Regular cardiac myocyte (primary cell): ENCODE measurements at places on chromosomes 5 and 9. TPM values are rescaled to one million over a fixed set of nuclear protein-coding genes. Genes with fewer than 3 reads are reported as not detected.

TRIM36 gene
- total RNA-seq: 0.38 and 0.56 TPM in 2 replicates

LRRC19 gene
- not detected in 2 replicates for total RNA-seq

EFNA5 gene
- total RNA-seq: 1.4 and 2.5 TPM in 2 replicates

KCNMB1 gene
- under 0.01 and 0.19 TPM in 2 replicates for total RNA-seq

FOXE1 gene
- total RNA-seq: under 0.01 TPM in 2 replicates
